ENCODE measurements at places on chromosomes 3 and 15.

DNA sequence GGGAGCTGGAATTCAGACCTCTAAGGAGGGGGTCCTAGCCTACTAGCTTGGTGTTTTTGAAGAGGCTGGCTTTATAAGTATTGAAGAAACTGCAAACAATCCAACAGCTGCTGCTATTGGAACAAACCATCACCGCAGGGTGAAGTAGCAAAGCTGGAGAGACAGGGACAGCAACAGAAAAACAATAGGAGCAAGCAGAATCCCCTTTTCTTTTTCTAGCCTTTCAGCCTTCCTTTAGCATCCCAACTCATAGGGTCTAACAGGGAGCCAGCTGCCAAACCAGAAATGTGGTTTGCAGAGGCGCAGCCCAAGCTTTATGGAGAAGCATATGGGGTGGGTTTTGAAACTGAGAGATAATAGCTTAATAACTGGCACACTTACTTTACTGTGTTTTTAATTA, 106.2 kb upstream of the CHMP2B start:
- no peak for DNase-seq

DNA sequence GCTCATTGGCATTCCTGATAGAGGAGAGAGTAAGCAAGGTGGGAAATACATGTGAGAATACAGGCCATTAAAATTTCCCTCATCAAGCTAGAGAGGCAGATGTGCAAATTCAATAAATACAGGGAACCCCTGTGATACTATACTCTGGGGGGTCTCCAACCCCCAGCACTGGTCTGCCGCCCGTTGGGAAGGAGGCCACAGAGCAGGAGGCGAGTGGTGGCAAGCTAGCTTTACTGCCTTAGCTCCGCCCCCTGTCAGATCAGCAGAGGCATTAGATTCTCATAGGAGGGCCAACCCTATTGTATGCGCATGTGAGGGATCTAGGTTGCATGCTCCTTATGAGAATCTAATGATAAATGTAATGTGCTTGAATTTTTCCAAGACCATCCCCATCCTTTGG, 97.1 kb upstream of the PLSCR5 start:
- DNase-seq, result no peak

GRCh38 chr15:38490242-38490922, 36.5 kb downstream of the FAM98B start:
- no peak for DNase-seq

- peak; percentile 85 for DNase-seq
Observed at GRCh38 chr15:63156086-63156710, 1.1 kb downstream of the RPS27L start.

GRCh38 chr15:26712335-26712734, 60.5 kb downstream of the GABRB3 start:
- no peak for DNase-seq

- DNase-seq, result peak; percentile 75
Observed at GRCh38 chr3:12643010-12643380, 20.9 kb downstream of the RAF1 start.

DNA sequence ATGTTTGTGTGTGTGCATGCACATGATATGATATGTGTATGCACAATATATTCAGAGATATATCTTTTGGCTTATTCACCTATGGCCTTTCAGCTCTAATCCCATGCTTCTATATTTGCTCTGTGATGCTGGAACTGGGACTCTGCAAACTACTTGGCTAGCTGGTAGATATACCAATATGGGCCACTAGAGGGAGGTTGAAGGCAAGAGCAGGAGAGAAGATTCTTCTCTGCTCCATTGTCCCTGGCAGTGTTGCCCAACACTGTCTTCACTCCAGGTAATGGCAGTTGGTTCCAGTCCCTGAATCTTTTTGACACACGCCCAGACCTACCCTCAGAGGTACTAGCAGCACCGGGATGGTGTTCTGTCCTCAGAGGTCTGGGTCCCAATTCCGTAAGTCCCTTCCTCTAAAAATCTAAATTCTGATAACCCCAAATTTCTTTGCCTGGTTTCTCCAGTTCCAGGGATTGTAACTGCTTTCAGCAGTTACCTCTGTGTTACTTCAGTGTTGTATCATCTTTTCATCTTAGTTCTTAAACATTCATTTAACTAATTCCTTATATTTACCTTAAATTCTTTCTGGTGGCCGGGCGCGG, 44.7 kb downstream of the GTPBP8 start:
- DNase-seq, result peak; percentile 81

GRCh38 chr15:63402498-63403253, 21.0 kb upstream of the CA12 start:
- no peak for DNase-seq

GRCh38 chr3:16290827-16291196, 25.8 kb downstream of the OXNAD1 start:
- no peak for DNase-seq

- DNase-seq, result no peak
Observed at GRCh38 chr3:42114130-42114725, 23.1 kb downstream of the TRAK1 start.

DNA sequence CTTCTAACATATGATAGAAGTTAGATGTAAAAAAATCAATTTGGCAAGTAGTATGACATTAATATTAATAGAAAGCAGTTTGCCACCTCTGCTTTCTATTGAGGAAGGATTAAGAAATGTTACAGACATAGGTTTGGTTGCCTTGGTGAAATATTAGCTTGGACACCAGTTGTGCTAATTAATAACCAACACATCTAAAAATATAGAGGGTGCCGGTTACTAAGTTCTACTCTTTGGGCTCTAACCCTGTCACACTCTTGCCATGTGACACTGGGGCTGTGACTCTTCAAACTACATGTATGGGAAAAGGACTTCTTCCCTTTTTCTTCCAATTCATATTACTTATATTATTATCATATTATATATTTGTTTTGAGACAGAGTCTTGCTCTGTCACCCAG, 64.4 kb downstream of the TRIM71 start:
- no peak for DNase-seq
